ENCODE measurements at places on chromosomes 1 and 21. TPM values are rescaled to one million over a fixed set of nuclear protein-coding genes. Genes with fewer than 3 reads are reported as not detected.

- no peak overlapping the region for H3K27ac ChIP-seq
- H3K36me3 ChIP-seq, result peaks cover 35% of the 10 kb centered on the region
- no peak overlapping the region for H3K4me3 ChIP-seq
- no peaks in the 10 kb centered on the region for H3K27me3 ChIP-seq
- no peak for DNase-seq
Observed at GRCh38 chr1:6652986-6653385, 28.3 kb downstream of the THAP3 start.

Gene LINGO4
- 0.22 TPM for total RNA-seq

- peaks cover 32% of the 10 kb centered on the region for H3K4me1 ChIP-seq
- no peaks in the 10 kb centered on the region for H3K27me3 ChIP-seq
- peaks cover 17% of the 10 kb centered on the region for H3K36me3 ChIP-seq
- peak overlapping the region; percentile 89 for H3K27ac ChIP-seq
- H3K4me3 ChIP-seq, result peak overlapping the region; percentile 73
- DNase-seq, result peak; percentile 93
Observed at GRCh38 chr1:33349778-33350610, 29.1 kb upstream of the A3GALT2 start.

Gene TENT5C
- total RNA-seq, result 6.6 TPM

Gene TMEM200B
- 10.1 TPM for total RNA-seq

DNA sequence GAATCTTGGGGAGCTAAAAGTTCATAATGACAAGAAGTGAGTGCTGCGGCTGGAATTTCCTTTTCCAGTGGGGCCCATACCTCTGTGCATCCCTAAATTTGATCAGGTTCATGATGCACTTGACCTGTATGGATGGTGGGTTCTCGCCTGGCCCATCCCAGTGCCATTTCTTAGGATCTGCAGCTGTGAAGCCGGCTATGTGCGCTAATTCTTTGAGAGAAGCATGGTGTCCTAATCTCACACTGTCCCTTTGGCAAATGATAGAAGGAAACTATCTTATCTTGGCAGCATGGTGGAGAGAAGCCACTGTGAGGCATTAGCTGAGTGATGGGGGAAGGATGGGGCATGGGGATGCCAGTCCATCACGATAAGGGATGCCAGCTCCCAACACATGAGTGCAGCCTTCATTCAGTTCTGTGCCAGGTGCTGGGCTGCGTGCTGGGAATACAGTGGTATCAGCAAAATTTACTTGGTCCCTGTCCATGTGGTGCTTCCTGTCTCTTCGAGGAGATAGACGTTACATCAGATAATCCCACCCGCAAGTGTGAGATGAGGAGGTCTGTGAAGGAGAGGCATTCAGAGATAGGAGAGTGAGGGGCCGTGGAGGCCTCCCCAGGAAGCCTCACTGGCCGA is 30.5 kb downstream of the STUM start:
- DNase-seq, result no peak

Gene SLAMF6
- 0.13 TPM for total RNA-seq

DNA sequence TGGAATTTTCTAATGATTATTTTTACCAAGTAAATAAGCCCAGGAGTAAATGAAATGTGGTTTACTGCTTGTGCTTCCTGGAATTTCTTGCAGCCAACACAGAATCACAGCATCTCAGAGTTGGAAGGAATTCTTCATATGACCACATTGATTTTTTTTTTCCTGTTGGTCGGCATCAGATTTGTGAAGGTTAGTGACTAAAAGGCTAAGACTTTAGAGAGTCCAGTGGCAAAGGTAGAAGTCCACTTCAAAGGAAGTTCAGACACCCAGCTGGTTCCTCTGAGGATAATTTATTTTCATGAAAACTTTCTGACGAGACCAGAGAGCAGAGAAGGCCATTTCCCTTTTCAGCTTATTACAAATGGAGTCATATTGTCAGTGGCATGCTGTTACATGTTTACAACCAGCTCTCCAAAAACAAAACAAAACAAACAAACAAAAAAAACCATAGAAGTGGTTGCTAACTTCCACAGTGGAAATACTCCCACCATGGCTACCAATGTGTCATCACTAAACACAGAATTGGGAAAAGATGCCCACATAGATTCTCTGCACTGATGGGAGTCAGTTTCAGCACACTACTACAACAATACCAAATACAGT is 77.2 kb upstream of the CDC42BPA start:
- no peaks in the 10 kb centered on the region for H3K36me3 ChIP-seq
- H3K27me3 ChIP-seq, result no peaks in the 10 kb centered on the region
- H3K27ac ChIP-seq, result no peak overlapping the region
- no peak overlapping the region for H3K4me3 ChIP-seq

DNA sequence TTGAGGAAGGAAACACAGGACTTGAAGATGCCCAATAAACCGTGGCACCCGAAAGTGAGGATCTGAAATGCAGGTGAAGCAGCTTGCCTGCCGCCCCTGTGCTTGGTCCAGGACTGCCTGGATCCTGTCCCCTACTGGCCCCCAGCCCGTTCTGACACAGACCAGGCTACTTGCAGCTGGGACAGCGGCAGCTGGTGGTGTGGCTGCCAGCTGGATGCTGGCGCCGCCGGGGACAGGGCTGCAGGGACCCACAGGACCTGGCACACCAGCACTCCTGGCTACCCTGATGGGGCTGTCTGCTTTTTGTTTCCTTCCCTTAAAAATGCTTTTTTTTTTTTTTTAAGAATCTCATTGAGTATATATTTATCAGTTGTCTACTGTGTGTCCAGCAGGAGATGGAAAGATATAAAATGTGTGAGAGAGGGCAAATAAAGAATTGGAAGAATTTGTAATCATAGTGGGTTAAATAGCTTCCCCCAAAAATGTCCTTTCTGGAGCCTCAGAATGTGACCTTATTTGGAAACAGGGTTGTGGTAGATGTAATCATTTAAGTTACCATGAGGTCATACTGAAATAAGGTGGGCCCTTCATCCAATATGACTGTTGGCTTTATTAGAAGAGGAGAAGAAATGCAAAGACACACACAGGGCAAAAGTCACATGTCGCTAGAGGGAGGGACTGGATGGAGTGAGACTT is 165.6 kb downstream of the DSCAM start:
- no peaks in the 10 kb centered on the region for H3K36me3 ChIP-seq
- DNase-seq, result peak; percentile 70
- H3K4me1 ChIP-seq, result peaks cover 12% of the 10 kb centered on the region
- H3K27ac ChIP-seq, result no peak overlapping the region
- H3K4me3 ChIP-seq, result no peak overlapping the region
- H3K27me3 ChIP-seq, result no peaks in the 10 kb centered on the region

- DNase-seq, result no peak
- no peaks in the 10 kb centered on the region for H3K4me1 ChIP-seq
- no peaks in the 10 kb centered on the region for H3K36me3 ChIP-seq
- H3K27ac ChIP-seq, result no peak overlapping the region
- H3K27me3 ChIP-seq, result no peaks in the 10 kb centered on the region
Observed at GRCh38 chr21:27495836-27496235, 528.9 kb upstream of the ADAMTS5 start.

DNA sequence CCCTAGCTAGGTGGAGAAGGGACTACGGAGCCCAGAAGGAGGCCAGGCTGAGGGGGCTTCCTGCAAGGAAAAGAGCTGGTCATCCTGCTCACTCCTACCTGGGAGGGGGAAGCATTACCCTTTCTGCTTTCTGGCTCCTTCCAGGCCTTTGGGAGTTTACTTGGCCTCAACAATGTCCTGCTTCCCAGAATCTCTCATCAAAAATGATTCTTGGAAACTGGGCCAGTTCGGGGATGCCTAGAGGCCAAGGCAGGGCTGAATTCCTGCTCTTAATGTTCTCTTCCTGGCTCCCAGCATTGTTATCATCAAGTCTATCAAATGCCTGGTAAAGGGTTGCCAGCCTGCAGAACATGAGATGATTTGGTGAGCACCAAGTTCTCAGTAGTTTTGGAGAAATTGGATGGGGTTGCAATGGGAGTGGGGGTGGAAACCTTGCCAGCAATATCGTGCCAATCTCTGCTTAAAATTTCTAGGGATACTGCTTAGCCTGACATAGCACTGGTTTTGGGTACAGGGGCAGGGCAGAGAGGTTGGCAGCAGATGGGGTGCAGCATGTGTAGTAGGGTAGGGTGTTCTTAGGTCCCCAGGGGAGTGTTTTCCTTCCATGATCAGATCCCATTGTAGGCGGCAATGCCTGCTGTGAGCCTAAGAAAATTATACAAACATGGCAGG is 7.7 kb upstream of the PAFAH2 start:
- no peaks in the 10 kb centered on the region for H3K36me3 ChIP-seq
- DNase-seq, result peak; percentile 80
- no peaks in the 10 kb centered on the region for H3K27me3 ChIP-seq
- no peak overlapping the region for H3K27ac ChIP-seq
- H3K4me3 ChIP-seq, result no peak overlapping the region
- peaks cover 18% of the 10 kb centered on the region for H3K4me1 ChIP-seq

- DNase-seq, result no peak
- H3K27me3 ChIP-seq, result peaks cover 29% of the 10 kb centered on the region
- H3K27ac ChIP-seq, result no peak overlapping the region
- no peak overlapping the region for H3K4me3 ChIP-seq
- H3K36me3 ChIP-seq, result no peaks in the 10 kb centered on the region
Observed at GRCh38 chr1:204194080-204194479, 2.2 kb downstream of the KISS1 start.

DNA sequence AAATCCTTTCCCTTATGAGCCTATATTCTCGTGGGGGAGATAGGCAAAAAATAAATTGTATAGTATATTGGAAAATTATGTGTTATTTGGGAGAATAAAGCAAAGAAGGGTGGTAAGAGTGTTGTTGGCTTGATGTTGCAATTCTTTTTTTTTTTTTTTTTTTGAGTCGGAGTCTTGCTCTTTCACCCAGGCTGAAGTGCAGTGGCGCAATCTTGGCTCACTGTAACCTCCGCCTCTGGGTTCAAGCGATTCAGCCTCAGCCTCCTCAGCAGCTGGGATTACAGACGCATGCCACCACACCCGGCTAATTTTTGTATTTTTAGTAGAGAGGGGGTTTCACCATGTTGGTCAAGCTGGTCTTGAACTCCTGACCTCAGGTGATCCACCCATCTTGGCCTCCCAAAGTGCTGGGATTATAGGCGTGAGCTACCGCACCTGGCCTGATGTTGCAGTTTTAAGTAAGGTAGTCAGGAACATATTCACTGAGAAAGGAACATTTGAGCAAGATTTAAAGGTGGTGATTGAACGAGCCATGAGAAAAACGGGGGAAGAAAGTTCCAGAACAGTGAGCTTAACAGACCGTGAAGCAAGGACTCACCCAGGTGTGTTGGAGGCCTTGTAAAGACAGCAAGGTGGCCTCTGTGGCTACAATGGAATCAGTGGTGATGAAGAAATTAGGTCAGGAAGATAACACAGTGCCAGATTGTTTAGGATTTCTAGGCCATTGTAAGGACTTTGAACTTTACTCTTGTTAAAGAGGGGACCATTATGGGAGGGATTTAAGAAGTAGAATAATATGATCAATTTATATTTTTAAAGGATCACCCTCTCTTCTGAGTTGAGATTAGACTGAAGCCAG is 45.8 kb downstream of the RPRD2 start:
- H3K36me3 ChIP-seq, result no peaks in the 10 kb centered on the region
- no peak for DNase-seq
- no peaks in the 10 kb centered on the region for H3K27me3 ChIP-seq
- H3K4me3 ChIP-seq, result no peak overlapping the region
- no peaks in the 10 kb centered on the region for H3K4me1 ChIP-seq

GRCh38 chr1:155309423-155310021 is 856 bp downstream of the FDPS start:
- peaks cover 28% of the 10 kb centered on the region for H3K36me3 ChIP-seq
- DNase-seq, result peak; percentile 45
- H3K4me1 ChIP-seq, result peaks cover 32% of the 10 kb centered on the region
- no peaks in the 10 kb centered on the region for H3K27me3 ChIP-seq
- H3K27ac ChIP-seq, result peak overlapping the region; percentile 97

- H3K27ac ChIP-seq, result no peak overlapping the region
- H3K4me3 ChIP-seq, result no peak overlapping the region
- H3K4me1 ChIP-seq, result no peaks in the 10 kb centered on the region
Observed at GRCh38 chr1:4971666-4972065, 317.3 kb downstream of the AJAP1 start.

Gene ETV3L
- total RNA-seq, result not detected

DNA sequence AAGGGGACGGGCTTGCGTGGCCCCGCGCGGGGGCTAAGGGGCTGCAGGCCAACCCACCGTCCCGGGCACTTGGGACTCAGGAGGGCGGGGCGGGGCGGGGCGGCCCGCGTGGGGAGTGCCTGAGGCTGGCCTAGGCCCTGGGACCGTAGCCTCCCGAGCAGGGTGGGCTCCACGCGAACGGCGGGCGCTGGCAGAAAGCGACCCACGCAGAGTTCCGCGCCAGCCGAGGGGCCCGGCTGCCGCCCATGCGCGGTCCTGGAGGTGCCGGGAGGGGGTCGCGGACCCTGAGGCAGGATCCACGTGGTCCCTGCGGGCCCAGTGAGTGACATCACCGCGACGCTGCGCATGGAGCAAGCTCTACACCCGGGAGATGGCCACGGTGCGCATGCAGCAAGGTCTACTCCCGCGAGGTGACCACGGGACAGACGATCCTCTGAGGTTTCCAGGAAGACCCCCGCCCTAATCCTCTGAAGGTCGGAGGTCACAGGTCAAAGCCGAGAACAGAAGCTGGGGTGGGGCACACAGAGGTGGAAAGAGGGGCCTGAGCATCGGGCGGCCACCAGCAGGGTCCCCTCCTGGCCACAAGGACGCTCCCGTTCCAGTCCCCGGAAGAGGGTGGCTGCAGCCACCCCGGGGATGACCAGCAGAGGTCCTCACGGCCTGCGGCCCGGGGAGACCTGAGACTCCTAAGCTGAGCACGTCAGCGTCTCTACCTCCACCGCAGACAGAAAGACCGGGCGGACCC is 13.5 kb upstream of the SLC19A1 start:
- DNase-seq, result peak; percentile 90
- peaks cover 13% of the 10 kb centered on the region for H3K4me1 ChIP-seq
- peak overlapping the region; percentile 34 for H3K4me3 ChIP-seq
- peaks cover 3% of the 10 kb centered on the region for H3K27me3 ChIP-seq

DNA sequence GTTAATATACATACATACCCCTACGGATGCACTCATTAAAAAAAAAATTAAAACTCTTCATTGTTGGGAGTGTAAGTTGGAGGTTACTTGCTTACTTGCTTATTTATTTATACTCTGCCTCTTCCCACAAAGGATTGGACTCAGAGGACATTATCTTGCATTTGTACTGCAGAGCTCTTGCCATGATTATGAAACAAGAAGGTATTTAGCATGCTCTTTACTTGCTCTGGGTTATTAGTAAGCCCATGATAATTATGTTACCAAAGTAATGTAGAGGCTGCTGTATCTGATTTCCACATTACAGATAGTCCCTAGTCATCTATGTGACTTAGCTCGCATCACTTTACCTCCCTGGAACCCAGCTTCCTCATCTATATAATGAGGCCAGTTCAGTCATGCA is 355.1 kb upstream of the PTBP2 start:
- no peak for DNase-seq
- H3K4me3 ChIP-seq, result no peak overlapping the region
- H3K27me3 ChIP-seq, result no peaks in the 10 kb centered on the region
- peaks cover 6% of the 10 kb centered on the region for H3K4me1 ChIP-seq
- no peaks in the 10 kb centered on the region for H3K36me3 ChIP-seq
